ENCODE measurements at places on chromosomes 1 and 21. TPM values are rescaled to one million over a fixed set of nuclear protein-coding genes. Genes with fewer than 3 reads are reported as not detected.

The SLFNL1 gene
- 0.25 TPM for total RNA-seq

GRCh38 chr1:23037081-23037740 is 17.9 kb downstream of the KDM1A start:
- DNase-seq = no peak

GRCh38 chr1:25128121-25128621 is 104.1 kb downstream of the SYF2 start:
- no peak for DNase-seq

The CFHR3 gene
- not detected for total RNA-seq

The PGD gene
- total RNA-seq = 64.5 TPM

- no peak for DNase-seq
Measured at GRCh38 chr1:158147869-158148268, 32.8 kb upstream of the CD1D start.

DNA sequence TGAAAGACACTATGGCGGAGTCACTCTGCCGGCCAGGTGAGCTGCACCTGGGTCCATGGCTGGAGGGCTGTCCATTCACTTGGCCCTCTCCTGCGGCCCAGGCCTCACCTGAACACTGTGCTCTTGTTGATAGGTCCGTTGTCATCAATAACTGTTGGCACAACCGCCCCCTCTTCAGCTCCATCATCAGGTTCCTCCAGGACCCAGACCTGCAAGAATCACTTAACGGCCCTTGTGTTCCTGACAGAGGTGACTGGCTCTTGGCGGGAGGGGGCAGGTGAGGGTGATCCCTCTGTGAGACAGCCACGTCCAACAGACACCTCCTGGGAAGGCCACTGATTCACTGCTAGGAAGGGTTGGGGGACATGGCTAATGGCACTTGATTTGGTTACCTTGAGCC is 54.9 kb downstream of the INAVA start:
- no peak for DNase-seq

The TMPRSS3 gene
- total RNA-seq = under 0.01 TPM

The APCS gene
- total RNA-seq = not detected

DNA sequence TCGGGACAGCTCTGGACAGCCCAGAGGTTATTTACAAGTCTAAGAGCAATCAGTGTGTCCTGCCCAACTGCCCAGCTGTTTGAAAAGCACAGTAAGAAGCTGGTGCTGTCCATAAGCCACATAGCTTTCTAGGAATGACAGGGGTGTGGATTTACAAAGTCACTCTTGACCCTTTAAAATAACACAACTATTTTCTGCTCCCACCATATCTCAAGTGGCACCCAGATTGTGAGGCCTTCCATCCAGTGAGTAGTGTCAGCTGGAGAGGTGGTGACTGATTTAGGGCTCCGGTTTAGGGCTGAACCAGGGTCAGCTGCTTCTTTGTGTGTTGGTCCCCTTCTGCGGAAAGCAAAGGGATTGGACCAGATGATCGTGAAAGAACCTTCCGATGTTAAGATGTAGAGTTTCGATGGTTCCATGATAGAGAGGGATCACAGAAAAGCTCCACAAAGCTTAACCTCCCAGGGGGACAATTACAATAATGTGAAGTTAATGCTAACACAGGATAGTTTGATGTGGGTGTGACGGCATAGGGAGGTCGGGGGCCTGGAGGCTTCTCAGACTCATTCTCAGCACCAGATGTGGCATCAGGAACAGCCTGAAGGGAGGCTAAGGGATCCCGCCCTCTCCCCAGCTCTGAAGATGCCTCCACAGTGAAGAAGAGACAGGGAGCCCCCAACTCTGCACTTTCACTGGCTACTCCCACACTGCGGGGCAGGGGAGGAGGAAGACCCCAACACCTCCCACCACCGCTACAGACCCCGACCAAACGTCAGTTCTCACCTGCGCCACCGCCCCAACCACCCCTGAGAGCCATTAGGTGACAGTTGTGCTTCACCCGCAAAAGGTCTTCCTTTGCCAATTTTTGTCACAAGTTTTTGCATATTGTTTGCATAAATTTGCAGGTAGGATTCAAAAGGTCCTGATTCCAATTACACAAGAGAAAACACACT is 40.6 kb downstream of the LRRC3 start:
- DNase-seq = no peak

DNA sequence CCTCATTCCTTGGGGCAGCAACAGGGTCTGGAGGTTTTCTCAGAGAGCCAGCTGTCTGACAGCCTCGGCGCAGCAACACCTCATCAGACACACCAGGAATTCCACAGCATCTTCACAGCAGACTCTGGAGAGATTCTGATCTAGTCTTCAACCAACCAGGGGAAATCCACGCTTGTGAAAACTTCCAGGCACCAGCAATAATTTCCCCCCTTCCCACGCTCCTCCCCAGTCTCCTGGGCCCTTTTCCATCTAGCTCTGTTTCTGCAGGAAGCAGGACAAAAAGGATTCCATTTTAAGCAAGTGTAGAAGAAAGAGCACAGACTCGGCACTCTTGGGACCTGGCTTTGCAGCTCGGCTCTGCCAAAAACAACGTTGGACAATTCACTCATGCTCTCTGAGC is 44.3 kb upstream of the CAPZB start:
- no peak for DNase-seq

- no peak for DNase-seq
Measured at GRCh38 chr1:17674726-17675500, 80.2 kb upstream of the ACTL8 start.

DNA sequence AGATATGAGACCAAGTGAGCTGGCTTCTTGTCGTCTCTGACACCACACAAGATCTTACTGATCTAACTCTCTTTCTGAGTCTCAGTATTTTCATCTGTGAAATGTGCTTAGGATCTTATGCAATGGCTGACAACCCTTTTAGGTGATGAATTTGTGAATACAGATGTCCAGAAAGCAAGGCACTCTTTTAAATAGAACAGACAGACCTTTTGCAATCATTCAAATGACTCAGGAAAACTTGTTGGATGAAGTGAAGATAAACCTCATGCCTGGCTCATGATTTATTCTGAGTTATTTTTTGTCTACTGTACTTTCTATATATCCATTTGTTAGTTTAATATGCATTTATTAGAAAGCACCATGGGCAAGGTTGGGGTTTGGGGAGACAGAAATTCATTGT is 411.3 kb downstream of the PTPRU start:
- no peak for DNase-seq

GRCh38 chr21:16535102-16535422 is 805.3 kb downstream of the USP25 start:
- peak; percentile 73 for DNase-seq

The FCMR gene
- total RNA-seq = 0.25 TPM

The RGS1 gene
- total RNA-seq = not detected

The BNIPL gene
- 0.13 TPM for total RNA-seq

- DNase-seq = peak; percentile 54
Measured at GRCh38 chr1:224432672-224433040, 1.9 kb downstream of the WDR26 start.

The KLHDC7A gene
- not detected for total RNA-seq

The TCEA3 gene
- total RNA-seq = 0.13 TPM

The CDA gene
- total RNA-seq = 4.4 TPM

The LCE1E gene
- total RNA-seq = not detected

GRCh38 chr1:211324992-211325775 is 1.4 kb upstream of the TRAF5 start:
- no peak for DNase-seq

The IRF6 gene
- 0.51 TPM for total RNA-seq

- DNase-seq = no peak
Measured at GRCh38 chr21:38956856-38957571, 151.3 kb downstream of the ETS2 start.

GRCh38 chr1:29655945-29656850 is 419.9 kb downstream of the PTPRU start:
- DNase-seq = no peak

GRCh38 chr1:200654660-200655059 is 15.0 kb downstream of the DDX59 start:
- DNase-seq = no peak

- no peak for DNase-seq
Measured at GRCh38 chr1:56002231-56002630, 577.1 kb downstream of the PLPP3 start.

The MYOM3 gene
- total RNA-seq = not detected

- no peak for DNase-seq
Measured at GRCh38 chr1:173900427-173900826, 16.7 kb downstream of the SERPINC1 start.

- DNase-seq = no peak
Measured at GRCh38 chr21:26043891-26044290, 126.7 kb downstream of the APP start.

DNA sequence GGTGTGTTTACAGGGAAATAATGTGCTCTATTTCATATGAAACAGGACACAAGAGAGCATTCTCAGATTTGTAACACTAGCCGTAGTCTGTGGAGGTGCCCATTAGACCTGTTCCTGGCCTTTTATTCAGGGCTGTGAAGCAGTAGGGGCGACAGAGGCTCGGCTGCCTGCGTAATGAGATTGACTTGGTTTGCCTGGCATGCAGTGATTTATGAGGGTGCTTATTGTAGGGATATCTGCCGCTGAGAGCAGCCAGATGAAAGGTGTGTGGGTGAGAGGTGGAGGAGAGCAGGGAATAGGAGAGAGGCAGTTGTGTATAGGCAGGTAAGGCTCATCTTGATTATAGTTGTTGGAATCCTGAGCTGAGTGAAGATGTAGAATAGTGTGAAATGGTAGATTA is 51.3 kb downstream of the DNAJC6 start:
- no peak for DNase-seq

DNA sequence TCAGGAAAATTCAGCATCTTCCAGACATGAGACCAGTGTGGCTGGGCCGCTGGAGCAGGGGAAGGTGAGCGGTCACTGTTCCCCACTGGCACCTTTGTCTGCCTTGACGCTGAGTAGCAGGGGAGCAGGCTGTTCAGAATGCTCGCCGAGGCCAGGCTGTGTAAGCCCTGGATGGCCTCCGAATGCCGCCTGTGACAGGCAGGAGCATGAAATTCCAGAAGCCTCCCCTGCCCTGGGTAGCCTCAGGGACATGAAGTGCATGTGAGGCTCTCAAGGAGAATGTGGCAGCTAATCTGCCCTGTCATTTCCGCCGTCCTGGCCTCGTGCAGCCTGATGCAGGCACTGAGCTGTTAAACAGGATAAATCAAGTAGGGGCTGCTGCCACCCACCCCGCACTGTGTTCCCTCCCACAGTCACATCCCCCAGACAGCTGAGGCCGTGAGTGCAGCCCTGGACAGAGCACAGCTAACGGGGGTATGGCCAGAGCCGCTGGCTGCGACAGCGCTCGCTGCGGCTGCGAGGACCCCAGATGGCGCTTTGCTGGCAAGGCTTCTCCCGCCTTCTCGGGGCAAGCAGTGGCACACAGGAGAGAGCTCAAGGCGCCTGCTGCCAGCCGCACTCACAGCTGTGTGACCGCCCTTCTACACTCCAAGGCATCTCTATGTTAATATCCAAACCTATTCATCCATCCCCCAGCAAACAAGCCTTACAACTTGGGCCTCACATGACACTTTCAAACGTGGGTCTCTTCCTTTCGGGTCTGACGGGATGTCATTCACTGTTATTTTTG is 105.0 kb upstream of the COL6A1 start:
- DNase-seq = no peak

- DNase-seq = no peak
Measured at GRCh38 chr1:163361123-163361934, 39.6 kb downstream of the NUF2 start.

The MEGF6 gene
- total RNA-seq = 239 TPM

DNA sequence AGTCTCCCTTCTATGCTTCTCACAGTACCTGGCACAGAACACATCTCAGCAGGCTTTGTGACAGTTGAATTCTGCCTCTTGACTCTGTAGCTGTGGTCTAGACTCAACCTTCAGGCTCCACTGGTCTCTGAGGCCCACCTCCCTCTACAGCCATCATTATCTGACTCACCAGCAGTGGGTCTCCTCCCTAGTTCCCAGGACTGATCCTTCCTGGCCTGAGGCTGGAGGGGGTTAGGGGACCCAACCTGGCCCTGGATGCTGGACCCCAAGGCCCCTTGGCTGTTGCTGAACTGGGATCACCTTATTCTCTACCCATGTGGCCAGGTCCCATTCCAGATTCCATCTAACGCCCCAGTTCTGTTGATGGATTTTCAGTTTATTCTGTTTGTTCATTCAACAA is 43.1 kb upstream of the FOXO6 start:
- DNase-seq = no peak

The TNFRSF9 gene
- total RNA-seq = 0.13 TPM

DNA sequence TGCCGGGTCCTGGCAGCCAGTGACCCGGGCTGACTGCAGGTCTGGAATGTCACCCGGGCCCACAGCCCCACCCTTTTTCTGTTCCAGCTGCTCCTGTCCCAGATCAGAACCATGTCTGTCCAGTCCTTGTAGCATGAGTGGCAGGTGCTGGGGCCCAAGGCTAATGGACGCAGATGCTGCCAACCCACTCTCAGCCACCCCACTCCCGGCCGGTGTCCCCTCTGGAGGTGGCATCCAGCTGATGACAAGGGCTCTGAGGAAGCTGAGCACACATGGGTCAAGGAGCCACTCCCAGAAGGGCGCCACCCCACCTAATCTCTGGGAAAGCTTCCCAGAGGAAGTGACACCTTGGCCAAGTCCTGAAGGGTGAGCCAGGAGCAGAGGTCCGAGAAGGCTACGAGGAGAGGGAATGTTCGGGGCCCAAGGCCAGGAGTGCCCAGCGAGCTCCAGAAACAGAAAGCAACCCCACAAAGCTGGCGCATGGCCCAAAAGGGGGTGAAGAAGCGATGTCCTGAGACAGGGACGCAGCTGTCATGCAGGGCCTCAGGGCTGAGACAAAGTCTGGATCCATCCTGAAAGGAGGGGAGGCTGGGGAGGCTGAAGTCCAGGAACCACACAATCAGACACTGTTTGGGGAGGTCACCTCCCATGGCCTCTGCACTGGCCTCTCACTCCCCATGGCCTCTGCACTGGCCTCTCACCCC is 39.5 kb downstream of the ACOT7 start:
- no peak for DNase-seq

- no peak for DNase-seq
Measured at GRCh38 chr21:31909153-31910073, 36.6 kb downstream of the HUNK start.

The SPRR2E gene
- not detected for total RNA-seq
